ENCODE measurements at places on chromosomes 7 and 10.

DNA sequence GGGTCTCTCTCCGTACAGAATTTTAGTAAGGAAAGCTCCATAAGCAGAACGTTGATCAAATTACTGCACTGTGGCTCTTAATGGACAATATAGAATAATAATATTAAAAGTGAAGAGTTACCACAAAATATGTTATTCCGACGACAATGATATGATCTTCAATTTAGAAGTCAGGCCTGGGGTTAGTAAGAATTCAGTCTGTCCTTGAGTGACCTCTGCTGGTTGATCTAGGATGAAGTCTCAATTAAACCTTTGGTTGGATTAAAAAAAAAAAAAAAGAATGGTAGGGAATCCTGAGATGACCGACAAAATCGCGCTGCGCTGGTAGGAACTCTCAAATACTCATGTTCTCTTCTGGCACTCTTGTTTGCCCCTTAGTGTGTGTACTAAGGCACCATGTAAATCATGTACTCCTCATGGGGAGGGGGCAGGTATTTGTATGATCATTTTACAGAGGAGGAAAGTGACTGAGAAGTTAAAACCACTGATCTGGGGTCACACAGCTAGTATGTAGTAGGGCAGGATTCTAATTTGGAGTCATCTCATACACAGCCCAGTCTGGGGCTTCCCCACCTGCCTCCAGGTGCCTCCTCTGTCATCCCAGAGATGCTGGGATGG, 161.3 kb upstream of the NPVF start:
- no peak for DNase-seq

GRCh38 chr10:27701938-27702537, 43.6 kb downstream of the MKX start:
- DNase-seq = no peak

GRCh38 chr7:18566829-18567228, 71.3 kb downstream of the HDAC9 start:
- DNase-seq = no peak

- DNase-seq = no peak
These were observed 25.8 kb downstream of the DOCK1 start for GRCh38 chr10:126930883-126931503.

DNA sequence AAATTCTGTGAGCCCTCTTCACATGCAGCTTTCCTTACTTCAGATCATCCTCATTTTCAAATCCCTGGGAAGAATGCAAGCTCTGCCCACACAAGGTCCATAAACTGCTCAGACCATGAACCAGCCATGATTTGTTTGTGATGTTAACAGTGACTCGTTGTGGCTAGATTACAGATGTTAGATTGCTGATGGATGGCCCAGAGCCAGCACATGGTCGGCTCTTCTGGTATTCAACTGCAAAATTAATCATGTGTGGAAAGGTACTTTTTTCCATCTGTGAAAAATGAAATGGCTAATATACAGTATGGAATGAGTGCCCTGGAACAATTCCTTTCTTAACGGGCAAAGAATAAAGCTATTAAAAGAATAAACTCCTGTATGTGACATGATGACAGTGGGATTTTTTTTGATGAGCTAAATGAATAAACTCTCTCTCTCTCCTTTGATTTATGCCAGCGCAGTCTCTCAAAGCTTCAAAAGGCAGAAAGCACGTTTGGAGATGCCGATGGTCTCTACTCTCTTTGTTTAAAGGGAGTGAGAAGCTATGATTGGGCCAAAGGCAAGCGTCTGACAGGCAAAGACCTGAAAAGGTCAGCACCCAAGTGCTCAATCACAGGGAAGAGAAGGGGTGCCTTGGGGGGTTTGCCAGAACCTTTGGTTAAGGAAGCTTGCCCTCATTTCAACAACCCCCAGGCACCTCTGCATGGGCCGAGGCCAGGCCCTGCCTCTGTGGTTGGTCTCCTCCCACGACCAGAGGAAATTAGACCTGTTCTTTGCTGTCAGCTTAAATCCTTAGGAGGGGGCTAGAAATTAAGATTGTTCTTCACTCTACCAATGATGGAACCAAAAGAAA, 444.0 kb upstream of the NFE2L3 start:
- no peak for DNase-seq

DNA sequence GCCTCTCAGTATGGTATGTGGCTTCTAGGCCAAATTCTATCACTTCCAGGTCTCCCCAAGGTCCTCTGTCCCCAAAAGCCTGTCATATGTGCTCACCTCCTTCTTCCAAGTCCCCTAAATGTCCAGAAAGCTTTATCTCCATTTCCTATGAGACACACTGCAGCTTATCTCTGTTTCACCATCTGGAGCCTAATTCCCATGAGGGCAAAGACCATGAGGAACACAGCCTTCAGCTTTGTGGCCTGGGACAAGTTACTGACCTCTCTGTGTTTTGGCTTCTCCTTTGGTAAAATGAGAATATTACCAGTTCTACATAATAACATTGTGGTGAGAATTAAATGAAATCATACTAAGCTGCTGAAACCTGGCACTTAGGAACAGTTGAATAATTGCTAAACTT, 19.2 kb downstream of the ST8SIA6 start:
- DNase-seq = no peak

DNA sequence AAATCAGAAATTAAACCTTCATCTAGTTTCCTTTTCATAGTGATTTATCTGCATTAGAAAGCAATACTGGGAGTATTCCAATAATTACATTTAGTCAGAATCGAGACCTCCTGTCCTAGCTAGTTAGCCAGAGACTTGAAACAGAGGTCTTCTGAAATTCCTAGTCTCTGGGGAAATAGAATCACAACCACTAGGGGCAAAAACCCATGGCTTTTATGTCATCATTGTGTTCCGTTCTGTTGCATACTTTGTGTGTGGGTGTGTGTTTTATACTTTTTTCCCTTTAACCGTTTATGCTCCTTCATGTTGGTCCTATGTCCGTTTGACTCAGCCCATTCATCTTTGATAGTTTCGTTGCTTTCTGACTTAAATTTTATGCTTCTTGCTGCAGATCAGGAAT, 79.8 kb downstream of the RALA start:
- DNase-seq = no peak

DNA sequence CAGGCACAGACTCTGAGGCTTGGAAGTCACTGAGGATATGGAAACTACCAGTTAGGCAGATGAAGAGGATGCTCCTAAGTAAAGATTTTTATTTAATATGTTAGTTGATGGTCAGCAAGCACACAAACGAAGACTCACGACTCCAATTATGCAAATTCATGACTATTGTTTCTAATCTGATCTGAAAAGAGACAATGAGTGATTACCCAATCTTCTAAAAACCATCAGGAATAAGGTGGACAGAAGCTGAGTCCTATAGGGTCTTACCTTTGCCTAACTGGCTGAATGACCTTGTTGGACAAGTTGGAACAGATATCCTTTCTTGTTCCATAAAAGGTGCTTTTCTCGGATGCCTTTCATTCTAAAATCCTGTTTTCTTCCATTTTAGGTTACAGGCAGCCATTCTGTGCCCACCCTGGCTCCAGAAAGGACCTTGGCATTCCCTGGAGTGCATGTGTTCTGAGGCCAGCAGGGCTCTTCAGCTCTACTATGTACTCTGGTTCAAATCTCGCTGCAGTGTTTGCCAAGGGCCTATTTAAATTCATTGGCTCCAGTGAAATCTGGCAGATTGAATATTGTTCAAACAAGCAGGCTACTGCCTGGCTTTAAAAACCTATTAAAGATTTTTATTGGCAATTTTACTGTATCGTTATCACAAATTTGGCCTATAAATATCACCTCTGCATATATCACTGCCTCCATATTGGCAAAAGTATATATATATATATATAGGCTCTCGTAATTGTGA, 77.5 kb downstream of the SLC25A13 start:
- no peak for DNase-seq

DNA sequence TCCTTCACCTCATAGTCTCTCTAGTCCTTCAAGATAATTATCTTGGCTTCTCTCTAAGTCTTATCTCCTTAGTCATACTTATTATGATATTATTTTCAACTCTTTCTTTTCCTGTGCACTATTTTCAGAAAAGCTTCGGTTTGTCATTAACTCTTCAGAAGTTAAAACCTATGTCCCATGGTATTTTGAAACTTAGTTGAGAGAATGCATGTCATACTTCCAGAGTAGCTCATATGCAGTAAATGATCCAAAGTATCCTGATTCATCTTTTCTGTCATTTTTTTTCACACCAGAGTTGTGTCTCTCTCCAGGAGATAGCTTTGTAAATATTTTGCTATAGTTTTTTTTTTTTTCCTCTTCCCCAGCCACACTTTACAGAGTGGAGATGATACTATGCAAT, 1008.6 kb downstream of the NRG3 start:
- no peak for DNase-seq

- DNase-seq = no peak
These were observed 5.8 kb downstream of the KNDC1 start for GRCh38 chr10:133165556-133166503.
